Hepatic stellate cell (primary cell): ENCODE measurements at places on chromosomes 6 and 20.

DNA sequence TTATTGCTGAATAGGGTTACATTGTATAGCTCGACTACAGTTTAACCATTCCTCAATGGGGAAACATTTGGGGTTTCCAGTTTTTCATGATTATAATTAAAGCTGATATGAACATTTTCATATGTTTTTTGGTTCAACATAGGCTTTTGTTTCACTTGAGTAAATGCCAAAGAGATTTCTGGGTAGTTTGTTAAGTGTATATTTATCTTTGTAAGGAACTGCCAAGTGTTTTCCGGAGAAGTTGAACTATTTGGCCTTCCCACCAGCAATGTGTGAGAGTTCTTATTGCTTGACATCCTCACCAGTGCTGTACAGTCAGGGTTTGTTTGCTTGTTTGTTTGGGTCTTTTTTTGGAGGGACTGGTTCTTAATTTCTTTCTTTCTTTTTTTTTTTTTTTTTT lies 83.7 kb upstream of the RALY start:
- DNase-seq, result no peak

DNA sequence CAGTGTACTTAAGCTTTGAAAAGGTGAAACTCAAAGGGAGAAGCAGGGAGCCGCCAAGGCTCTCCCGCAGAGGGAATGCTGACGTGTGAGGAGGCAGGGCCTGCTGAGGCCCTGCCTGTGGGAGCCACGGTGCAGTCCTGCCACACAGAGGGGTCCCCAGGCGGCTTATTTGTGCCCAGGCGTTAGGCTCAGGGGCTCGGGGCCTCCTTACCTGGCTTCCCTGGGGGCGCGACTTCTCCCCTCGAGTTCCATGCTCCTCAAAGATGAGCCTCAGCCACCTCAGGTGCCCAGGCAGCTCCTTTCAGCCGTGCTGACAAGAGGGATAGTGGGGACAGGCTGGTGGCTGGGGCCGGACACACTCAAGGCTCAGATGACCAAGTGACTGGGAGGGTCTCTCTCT lies 2.2 kb upstream of the KIF25 start:
- DNase-seq, result no peak

- DNase-seq, result no peak
Observed at GRCh38 chr20:32804817-32805216, 14.9 kb upstream of the MAPRE1 start.

DNA sequence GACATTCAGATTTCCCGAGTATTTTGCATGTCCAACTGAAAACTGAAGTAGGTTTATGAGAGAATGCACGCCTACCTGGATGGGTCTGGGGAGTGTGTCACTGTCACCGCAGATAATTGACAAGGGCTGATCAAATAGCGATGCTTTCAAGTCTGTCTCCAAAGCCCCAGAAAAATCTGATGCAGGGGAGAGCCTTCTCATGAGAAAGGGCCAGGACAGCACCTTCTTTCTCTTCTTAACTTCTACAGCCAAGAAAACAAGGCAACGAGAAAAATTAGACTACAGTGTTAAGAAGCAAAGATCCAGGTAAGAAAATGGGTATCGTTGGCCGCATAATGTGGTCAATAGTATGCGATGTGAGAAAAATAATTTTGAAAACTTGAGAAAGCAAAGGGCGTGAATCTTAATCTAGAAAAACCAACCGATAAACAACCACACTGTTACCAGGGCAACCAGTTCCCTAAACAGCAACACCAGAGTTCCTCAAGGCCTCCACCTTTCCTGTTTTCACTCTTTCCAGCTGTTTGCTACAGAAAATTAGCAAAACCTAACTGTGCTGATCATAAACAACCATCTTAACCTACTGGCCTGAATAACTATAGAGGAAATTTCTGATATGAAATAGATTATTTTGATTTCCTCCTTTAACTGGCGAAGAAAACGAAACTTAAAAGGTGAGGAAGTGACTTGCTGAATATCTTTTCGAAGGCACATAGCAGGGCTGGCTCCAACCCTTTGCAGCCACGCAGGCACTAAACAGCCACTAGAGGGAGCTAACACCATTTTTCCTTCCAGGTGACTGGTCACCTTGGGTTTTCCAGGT lies 2.6 kb downstream of the TAGAP start:
- peak; percentile 34 for DNase-seq

DNA sequence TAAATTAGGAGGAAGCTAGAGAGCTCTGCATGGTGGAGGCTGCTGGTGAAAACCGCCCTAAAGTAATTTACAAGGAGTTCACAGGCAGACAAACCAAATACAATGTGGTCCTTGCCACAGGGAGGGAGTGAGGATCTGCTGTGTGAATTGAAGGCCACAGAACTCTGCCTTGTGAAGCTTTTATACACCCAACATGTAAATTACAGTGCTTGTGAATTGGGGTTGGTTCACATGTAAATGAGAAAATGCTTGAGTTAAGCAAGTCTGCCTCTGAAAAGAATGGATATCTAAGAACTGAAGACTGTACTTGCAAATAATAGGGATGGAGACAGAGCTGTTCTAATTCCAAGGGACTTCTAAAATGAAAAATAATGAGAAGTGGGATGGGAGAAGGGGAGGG lies 194.2 kb downstream of the SLC35F1 start:
- DNase-seq, result no peak

- DNase-seq, result no peak
Observed at GRCh38 chr6:154886016-154886415, 109.1 kb upstream of the TIAM2 start.

GRCh38 chr6:42366011-42366705 lies 85.6 kb downstream of the TRERF1 start:
- no peak for DNase-seq

DNA sequence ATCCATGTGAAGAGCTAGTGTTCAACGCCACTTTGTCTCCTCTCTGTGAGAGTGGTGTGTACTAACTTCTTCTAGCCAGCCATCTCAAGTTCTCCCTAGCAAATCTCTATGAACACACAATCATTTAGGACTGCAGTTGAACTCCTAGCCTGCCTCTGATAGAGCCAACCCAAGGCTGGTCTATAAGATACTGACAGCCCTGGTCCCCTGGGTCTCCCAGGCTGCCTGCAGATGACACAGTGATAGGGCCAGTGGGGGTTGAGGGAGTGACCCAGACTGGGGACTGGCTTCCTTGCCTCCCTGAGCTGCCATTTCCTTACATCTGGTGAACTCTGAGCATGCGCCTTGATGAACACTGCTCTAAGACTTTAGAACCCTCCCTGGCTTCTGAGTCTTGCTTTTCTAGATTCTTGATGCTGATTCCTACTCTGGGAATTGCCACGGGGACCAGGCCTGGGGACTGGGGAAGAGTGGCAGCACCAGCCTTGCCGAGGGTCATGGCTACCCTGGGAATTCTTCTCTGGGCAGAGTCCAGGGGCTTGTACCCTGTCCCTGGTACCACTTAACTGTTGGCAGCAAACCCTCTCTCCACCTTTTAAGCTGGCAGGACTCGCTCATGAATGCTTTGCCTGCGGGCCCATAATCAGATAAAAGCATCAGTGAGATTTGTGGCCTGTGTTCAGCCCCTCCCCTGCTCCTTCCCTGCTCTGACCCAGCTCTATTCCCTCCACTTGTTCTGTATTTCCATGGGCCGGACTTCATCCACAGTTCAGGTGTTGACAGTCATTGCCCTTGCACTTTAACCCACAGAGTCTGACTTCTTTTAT lies 130.8 kb upstream of the CHD6 start:
- no peak for DNase-seq

DNA sequence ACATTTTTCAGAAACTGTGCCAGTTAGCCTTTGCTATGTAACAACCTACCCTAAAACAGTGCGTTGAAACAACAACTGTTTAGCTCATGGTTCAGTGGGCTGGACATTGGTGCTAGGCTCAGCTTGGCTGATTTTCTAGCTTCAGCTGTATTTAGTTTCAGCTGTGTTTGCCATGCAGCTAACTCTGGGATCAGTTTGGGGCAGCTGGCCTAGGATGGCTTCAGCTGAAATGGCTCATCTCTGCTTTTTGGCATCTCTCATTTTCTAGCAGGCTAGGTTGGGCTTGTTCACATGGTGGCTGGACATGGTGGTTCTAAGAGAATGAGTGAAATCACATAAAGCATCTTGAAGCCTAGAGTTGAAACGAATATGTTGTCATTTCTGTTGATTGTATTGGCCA lies 464.2 kb downstream of the QKI start:
- DNase-seq, result no peak

- DNase-seq, result no peak
Observed at GRCh38 chr6:1103945-1104623, 207.8 kb upstream of the FOXQ1 start.

DNA sequence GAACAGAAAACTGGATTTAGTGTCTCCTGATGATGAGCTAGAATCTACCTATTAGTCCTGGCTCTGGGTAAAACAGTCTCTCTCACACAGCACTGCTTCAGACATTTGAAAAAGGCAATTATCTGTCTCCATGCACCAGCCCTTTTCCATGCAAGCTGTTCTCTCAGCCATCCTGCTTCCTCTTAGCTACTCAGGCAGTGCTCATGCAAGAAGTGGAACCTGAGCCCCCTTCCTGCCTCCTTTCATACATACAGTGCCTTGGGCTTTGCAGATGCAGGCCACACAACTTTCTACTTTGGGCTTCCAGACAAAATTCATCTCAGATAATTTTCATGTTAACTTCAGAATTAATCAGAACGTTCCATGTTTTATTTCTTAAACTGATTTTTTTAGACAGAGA lies 151.3 kb downstream of the RALGAPA2 start:
- DNase-seq, result no peak

DNA sequence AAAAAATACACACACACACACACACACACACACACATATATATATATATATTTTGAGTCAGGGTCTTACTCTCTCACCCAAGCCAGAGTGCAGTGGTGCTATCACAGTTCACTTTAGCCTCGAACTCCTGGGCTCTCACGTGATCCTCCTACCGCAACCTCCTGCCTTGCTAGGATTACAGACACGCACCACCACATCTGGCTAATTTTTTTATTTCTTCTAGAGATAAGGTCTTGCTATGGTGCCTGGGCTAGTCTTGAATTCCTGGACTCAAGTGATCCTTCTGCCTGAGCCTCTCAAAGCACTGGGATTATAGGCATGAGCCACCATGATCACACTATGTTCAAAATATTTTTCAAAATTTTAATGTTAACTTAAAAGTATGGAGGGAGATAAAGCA lies 43.5 kb downstream of the NUP153 start:
- no peak for DNase-seq

DNA sequence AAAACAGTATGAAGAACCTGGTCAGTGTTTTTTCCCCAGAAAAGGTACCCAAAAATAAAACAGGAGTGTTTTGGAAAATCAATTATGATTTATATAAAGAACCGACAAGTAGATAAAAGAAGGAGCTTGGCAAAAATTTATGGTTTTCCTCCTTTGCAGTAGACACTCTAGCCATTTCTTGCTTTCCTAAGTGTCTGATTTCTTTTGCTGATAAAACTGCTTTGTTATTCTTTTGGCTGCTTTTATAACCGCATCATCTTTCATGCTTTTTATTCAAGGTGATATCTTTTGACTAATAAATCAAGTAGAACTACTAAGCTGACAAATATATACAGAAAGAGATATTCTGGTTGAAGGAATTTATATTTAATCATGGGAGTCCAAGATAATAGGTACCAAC lies 16.6 kb downstream of the ATG5 start:
- DNase-seq, result no peak

DNA sequence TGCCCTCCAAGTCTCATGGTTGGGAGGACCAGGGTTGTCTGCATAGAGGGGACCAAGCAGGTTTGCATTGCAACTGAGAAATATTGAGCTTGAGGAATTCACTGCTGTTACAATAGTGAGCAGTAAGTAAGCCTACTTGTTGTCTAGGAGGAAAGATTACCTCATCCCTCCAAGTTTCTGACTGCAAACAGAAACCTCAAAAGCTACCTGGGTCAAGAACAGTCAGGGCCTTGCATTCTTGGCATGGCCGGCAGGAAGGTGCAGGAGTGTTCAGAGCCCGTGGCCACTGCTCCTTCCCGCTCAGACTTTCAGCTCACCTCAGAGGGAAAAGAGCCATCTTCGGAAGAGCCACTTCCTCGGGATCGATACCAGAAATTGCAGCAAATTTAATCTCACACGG lies 46.0 kb upstream of the DOK5 start:
- DNase-seq, result no peak

DNA sequence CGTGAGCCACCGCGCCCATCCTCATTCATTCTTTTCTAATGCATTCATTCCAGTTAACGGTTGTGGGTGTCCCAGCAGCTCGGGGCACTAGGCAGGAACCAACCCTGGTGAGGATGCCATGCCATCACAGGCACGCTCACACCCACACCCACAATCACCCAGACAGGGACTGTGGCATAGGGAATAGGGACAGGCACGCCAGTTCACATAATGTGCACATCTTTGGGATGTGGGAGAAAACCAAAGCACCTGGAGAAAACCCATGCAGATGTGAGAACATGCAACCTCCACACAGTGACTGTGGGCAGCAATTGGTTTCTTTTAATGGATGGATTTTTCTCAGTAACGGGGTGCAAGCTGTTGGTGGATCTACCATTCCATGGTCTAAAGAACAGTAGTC lies 64.3 kb downstream of the IRF4 start:
- DNase-seq, result no peak

DNA sequence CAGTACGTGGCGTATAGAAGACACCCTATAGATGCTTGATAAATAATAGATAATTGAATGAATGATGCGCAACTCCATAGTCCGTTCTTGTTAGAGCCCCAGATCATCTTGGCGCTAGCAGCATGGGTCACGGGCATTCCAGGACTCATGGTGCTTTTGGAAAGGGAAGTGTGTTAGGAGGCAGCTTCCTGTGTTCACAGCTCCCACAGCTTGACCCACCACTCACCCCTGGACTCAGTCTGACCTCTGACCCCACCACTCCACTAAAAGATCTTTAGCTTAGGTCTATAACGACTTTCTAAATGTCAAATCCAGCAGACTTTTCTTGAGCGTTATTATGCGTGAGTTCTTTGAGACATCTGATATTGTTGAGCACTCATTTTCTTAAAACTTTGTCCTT lies 35.8 kb upstream of the KIF16B start:
- no peak for DNase-seq

GRCh38 chr6:69827276-69827893 lies 30.6 kb upstream of the LMBRD1 start:
- DNase-seq, result no peak

DNA sequence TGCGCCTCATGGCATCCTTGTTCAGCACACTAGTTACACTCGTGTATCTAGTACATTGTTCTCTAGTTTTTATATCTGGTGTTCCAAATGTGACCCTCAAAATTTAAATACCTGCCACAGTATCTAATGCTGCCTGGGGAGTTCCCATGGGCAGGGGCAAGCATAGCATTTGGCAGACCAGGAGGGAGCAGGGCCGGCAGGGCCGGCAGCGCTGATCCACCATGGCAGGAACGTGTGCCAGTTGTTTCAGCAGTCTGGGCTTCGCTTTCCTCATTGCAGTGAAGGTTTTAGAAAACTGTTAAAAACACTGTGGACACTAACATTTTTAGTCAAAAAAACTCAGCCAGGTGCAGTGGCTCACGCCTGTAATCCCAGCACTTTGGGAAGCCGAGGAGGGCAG lies 19.2 kb downstream of the NANP start:
- DNase-seq, result no peak

GRCh38 chr6:37706749-37707148 lies 9.1 kb upstream of the MDGA1 start:
- DNase-seq, result no peak
